ENCODE measurements at places on chromosomes 2 and 18.

- no peak for DNase-seq
Observed at GRCh38 chr2:675982-676646, 1.1 kb downstream of the TMEM18 start.

DNA sequence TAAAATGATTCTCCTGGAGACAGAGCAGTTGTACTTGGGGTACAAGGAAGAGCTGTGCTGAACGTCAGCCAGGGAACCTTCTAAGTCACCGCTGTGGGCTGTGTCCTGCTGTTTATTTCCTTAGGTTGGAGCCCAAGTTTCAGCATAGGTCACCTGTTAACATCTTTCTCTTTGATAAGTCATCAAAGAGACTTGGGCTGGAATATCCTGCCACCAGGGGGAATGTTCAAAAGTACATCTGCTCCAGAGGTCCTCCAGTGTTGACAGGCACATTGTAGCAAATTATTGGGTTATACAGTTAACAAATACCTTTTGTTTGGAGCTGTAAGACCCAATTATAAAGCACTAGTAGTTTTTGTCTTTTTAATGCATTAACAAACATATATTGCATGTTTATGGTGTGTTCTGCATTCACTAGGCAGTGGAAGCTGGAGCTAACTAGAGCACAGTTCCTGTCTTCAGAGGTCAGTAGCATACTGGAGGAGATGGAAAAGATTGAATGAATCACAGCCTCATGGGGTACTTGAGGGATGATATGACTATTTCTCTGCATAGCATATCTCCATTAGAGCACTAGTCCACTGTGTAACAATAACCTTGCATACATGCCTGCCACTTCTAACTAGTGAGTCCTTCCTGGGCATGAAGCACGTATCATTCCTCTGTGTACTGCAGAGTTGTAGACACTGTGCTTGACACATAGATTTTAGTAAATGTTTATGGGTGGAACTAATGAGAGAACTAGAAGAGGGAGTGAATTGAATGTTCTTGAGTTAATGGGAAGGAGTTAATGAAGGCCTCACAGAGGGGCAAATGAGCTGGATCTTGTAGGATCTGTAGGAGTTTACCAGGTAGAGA is 182.1 kb downstream of the AGAP1 start:
- DNase-seq = no peak

GRCh38 chr2:221245045-221245444 is 327.1 kb downstream of the EPHA4 start:
- no peak for DNase-seq

DNA sequence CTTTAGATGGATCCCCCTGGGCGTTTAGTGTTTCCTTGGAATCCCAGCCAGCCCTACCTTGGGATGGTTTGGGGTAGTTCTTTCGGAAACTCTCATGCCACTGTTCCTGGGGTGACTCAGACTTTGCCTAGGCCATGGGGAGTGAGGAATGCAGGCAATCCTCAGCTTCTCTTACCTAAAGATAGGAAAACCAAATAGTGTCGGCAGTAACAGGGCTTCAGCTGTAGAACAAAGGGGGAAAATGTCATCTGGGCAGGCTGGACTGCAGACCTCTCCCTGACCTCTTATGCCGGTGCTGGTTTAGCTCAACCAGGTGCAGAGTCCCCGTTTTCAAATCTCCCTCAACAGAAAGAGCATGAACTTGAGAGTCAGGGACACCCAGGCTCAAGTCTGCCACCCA is 252.1 kb downstream of the TSN start:
- DNase-seq = no peak

DNA sequence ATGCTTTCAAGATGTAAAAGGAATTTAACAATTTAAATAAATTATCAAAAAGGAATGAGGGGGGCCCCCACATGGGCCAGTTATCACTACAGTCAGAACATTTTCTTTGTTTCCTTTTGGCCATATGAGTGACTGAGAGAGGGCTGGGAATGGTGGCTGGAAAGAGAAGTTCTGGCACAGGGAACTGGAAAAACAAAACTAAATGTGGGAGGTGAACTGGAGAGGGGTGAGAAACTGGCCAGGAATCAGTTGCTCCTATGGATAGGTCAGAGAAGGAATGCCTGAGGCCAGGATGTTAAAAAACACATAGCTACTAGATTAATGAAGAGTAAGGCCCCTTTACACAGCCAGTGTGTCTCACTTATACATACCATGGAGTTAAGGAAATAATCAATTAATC is 121.0 kb downstream of the RBMS1 start:
- no peak for DNase-seq

- DNase-seq = peak; percentile 18
Observed at GRCh38 chr2:37656512-37657423, 14.7 kb downstream of the CDC42EP3 start.

- no peak for DNase-seq
Observed at GRCh38 chr18:46010676-46011075, 43.5 kb upstream of the EPG5 start.

DNA sequence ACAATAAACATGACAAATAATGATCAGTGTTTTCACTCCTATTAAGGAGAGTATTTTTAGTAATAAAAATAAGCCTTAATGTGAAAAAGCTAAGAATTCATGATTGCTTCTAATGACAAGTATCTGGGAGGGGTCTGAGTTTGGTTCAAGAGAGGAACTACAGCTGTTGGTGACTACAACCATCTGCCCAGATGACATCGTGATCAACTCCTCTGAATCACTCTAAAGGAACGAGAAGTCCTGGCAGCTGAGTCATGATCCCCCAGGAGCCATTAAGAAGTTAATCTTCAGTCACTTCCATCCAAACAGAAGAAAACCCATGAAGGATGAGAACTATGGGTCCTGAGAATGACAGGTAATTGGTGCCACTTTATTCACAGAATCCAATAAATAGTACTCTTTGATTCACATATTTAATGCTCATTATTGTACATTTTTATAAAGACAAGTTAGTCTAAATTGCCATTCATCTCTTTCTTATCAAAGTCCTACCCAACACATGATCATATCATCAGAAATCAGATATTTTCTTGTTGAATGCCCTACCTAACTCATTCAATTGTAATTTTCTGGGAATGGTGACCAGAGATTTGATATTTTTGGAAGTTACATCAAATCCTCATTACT is 6.8 kb downstream of the TFPI start:
- no peak for DNase-seq

GRCh38 chr2:195489101-195489500 is 167.9 kb upstream of the SLC39A10 start:
- DNase-seq = no peak

DNA sequence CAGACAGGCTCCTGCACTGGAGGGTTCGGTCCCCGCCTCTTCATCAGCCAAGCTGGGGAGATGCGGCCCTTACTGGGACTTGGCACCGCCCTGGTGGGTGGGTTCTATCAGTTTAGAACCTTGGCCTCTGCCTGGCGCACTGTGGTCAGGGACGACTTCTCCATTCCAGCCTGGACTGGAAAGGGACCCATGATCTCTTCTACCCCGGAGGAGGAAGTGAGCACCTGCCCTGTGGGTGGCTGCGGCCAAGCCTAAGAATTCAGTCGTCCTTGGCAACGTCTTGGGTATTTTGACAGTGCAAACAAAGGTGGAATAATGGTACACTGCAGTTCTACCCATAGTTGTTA is 106.9 kb upstream of the CD302 start:
- no peak for DNase-seq

GRCh38 chr2:233481368-233482142 is 85.0 kb downstream of the USP40 start:
- DNase-seq = no peak

- DNase-seq = no peak
Observed at GRCh38 chr2:66436581-66437001, 1.7 kb downstream of the MEIS1 start.

- DNase-seq = no peak
Observed at GRCh38 chr2:149766339-149766738, 178.8 kb upstream of the MMADHC start.
